ENCODE measurements at places on chromosomes 12 and 14.

- DNase-seq: no peak
Observed at GRCh38 chr12:93059925-93060665, 131.0 kb upstream of the EEA1 start.

GRCh38 chr14:64278458-64278857, 15.7 kb downstream of the ESR2 start:
- no peak for DNase-seq

- DNase-seq: no peak
Observed at GRCh38 chr12:66375560-66375959, 73.3 kb downstream of the HELB start.

DNA sequence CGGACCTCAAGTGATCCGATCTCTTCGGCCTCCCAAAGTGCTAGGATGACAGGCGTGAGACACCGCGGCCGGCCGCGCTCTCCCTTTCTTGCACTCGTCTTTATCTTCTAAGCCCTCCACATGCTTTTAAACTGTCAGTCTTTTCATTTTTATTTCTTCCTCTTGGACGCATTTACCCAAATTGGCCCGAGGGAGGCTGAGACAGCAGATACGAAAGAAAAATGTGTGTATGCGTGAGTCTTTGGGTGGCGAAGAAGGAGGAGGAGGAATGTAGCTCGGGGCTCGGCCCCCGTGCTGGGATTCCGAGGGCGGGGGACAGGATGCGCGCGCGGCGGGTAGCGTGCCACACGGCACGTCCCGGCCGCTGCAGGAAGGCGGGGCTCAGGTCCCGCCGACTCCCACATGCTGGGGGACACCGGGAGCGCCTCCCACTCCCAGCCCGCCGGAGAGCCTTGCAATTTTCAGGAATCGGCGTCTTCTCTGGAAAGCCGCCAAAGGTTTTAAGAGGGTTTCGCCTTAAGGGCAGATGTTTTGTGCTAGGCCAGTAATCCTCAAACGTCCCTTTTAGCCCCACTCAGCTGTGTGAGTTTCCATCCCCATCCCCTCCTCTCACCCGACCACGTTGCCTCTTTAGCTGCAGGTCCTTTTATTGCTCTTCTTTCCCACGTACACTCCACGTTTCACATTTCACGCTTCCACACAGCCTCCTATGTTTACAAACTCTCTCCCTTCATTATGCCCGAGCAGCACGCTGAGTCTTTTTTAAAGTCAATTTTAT, 34.7 kb upstream of the SLC2A3 start:
- DNase-seq: peak; percentile 98

- DNase-seq: no peak
Observed at GRCh38 chr12:54879150-54879549, 24.8 kb downstream of the MUCL1 start.

GRCh38 chr12:95257541-95257940, 39.9 kb downstream of the VEZT start:
- no peak for DNase-seq

- DNase-seq: no peak
Observed at GRCh38 chr12:78494911-78495310, 369.7 kb upstream of the SYT1 start.

- DNase-seq: no peak
Observed at GRCh38 chr14:33120341-33120740, 181.7 kb downstream of the NPAS3 start.

GRCh38 chr12:69425417-69425816, 44.8 kb upstream of the FRS2 start:
- no peak for DNase-seq

DNA sequence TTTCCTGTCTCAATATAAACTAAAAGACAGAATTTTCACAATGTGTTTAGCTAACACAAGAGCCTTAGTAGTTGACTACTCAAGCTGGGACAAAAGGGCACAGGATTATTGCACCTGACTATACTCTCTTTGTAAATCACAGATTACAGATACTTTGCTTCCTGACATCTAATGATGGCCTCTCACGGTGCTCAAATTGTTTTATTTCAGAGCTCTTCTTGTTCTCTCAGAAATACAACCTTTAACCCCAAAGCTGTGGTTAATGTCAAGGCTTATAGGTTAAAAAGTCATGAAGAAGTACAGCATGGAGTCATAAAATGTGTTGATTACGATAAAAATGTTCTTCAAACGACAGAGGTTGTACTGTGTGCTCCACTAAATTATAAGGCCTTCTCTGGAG, 89.9 kb upstream of the CPNE8 start:
- no peak for DNase-seq

DNA sequence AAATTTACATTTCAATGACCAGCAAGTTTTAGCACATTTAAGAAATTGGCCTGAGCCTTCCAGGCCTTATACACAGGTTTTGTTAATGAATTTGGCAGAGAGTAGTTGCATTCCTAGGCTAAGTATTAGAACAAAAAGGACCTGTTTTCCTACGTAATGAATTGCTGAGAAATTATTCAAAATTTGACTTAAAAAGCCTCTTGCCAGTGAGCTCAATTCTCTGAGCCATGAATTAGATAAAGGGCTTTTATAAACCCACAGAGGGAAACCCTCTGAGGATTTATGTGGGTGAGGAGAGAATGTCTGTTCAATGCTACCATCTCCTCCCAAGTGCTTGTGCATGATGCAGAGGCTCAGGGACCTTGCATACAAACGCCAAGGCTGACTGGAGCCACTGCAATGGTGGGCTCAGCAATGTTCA, 94.5 kb upstream of the PELI2 start:
- DNase-seq: no peak

DNA sequence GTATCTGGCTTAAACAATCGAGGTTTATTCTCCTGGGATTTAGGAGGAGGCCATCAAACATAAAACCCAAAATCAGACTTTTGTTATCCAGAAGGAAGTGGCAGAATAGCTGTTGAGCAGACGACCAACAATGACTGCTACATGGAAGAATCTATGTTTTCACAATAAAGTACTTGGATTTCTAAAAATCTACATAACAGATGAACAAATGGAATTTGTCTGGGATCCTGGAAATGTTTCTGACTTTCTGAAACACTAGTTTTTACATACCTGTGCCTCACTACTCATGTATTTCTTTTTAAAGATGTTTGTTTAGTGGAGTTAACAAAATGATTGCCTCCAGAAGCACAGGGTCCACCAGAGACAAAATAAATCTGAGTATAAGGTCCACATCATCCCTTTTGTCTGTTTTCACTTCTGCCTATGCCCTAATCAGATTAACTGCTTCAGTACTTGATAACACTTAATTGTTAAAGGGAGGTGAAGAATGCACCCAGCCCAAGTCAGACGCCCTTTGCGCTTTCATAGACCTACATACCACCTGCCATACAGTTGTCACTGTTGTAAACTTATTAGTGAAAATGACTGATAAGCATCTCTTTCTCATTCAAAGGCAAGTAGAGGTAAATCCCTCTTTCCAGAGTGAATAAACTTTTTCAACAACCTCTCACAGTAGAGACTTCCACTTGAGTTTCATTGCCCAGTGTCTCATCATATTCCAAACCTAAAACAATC, 164.6 kb downstream of the EGLN3 start:
- DNase-seq: no peak

GRCh38 chr14:32202491-32202997, 525 bp downstream of the RNU6-8 start:
- DNase-seq: no peak

GRCh38 chr12:28558250-28558649, 368.0 kb downstream of the CCDC91 start:
- DNase-seq: no peak

DNA sequence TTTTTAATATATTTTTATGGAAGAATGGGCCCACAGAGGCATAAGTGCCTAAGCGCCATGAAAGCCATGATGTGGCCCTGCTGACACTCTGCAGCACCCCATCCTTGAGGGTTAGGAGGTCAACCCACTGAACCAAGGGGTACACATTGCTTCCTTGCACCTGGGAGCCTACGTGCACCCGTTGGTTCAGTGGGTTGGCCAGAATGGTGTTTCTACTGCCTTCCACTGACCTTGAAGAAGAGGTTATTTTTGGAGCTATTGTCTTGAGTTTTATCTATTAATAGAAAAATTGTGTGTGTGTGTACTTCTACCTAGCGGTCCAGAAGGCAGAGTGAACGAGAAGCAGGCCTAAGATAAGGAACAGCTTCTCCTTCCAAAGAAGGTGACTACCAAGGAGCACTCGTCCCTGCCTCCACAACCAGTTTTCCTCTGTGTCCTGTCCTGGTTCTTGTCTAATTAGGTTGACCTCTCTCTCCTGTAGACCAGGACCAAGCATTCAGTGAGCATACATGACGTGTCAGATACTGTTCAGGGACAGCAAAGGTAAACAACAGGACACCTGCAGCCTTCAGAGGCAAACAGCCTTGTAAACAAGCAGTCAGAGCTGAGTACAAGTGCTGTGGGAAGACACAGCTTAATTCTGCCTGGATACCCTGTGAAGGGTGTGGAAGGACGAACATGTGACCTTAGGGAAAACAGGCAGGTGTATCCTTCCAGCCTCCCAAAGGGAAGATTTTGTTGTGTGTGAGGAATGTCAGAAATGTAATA, 30.4 kb upstream of the PLEK2 start:
- no peak for DNase-seq

- DNase-seq: no peak
Observed at GRCh38 chr14:95516554-95517181, at the start of gene SYNE3. Gene SYNE3 (minus strand): TSS chr14:95516650. CDS start chr14:95475821, 40,829 bp downstream.

- no peak for DNase-seq
Observed at GRCh38 chr12:117890644-117891043, 78.1 kb downstream of the KSR2 start.

DNA sequence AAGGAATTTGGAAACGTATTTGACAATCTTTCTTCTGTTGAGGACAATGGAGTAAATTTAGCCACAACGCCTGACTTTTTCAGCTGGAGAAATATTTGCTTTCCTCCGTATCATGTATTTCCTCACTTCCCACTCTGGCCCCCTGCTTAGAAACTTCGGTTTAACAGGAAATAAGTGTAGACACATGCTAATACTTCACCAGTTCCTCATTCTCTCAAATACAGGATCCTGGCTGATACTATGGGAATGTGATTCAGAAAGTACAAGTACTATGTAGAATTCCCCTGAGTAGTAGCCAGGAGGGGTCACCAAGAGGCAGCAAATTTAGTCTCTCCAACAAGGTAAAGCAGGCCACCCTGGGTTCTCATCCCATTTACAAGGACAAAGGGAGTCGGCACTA, 58.0 kb downstream of the FAR2 start:
- DNase-seq: no peak

- no peak for DNase-seq
Observed at GRCh38 chr14:103708750-103709187, 6.5 kb downstream of the XRCC3 start.

DNA sequence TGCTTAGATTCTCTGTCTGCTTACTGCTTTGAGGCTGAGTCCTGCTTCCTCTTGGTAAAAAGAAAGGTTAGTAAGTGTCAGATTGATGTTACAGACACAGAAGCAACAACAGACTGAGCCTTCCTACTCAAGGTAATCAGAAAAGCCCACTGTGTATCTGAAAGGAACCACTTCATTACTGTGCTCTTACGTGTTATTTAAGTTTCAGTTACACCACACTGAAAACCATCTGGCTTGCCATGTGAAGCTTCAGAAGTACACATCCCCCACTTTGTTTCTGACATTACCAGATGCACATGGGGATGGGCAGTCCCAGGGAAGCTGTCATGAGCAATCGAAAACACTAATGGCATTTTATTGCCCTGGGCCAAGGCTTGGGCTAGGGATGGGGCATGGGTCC, 1290.1 kb downstream of the AACS start:
- DNase-seq: no peak

DNA sequence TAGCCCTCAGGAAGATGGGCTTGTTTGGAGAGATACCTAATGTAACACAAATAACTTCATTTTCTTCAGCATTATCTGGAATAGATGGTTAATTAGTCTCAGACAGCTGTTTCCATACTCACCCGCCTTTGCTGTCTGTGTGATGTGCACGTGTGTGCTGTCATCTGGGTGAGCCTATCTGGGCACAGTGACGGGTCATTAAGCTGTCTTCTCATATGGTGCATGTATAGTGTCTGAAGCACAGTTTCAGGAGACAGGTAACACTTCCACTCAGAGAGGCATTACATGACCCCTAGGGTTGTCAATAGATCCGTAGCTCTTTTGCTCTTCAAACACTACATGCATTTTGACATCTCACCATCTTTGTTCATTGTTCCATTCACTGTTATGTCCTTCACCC, 493.3 kb downstream of the APAF1 start:
- no peak for DNase-seq

- DNase-seq: no peak
Observed at GRCh38 chr14:101925152-101925551, 39.2 kb upstream of the DYNC1H1 start.

GRCh38 chr12:124774462-124775167, 89.0 kb downstream of the SCARB1 start:
- DNase-seq: no peak

GRCh38 chr14:55850825-55851241, 267.4 kb upstream of the PELI2 start:
- DNase-seq: peak; percentile 51

- no peak for DNase-seq
Observed at GRCh38 chr12:22722081-22722480, 97.1 kb downstream of the ETNK1 start.

DNA sequence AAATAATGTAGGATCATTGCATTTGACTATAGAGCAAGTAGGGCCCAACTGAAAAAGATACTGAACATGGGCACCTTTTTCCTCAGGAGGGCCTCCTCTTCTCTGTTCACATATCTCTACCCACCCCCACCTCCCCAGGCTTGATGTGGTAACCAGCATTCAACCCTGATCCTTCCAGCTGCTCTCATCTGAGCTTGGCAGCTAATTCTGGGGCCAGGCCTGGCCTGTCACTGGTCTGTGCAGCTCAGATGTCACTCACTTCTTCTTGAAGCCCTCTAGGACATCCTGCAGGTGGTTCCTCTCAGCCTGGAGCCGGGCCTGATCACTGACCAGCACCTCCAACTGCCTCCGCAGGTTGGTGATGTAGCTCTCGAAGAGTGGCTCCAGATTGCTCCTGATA, 2.1 kb downstream of the KRT84 start:
- DNase-seq: no peak

DNA sequence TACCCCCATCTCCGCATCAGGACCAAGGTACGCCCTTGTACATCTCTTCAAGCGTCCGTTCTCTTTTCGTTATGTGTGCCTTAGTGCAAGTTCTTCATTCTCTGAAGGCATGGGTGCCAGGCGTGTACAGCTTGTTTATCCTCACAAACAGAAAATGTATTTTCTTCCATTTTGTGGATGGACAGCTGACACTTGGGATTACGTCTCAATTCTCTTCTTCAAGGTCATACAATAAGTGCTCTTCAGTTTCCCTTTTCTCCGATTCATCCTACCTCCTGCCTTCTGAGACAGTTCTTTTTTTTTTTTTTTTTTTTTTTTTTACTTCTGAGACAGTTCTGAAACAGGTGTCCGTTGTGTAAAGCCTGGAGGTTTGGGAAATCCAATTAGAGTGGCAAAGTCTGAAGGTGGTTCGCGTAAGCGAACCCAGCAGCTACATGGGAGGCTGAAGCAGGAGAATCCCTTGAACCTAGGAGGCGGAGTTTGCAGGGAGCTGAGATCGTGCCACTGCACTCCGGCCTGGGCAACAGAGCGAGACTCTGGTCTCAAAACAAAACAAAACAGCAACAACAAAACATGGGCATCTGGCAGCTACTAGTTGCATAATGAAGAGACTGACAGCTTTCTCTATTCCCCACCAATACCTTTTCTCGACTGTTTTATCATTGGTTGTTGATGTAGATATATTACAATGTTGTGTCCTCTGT, 734 bp downstream of the COX6A1 start:
- DNase-seq: no peak

- no peak for DNase-seq
Observed at GRCh38 chr14:50647753-50648152, 20.4 kb downstream of the SAV1 start.

GRCh38 chr14:88064841-88065240, 59.9 kb downstream of the GPR65 start:
- DNase-seq: no peak

GRCh38 chr12:112347581-112347982, 34.6 kb downstream of the HECTD4 start:
- DNase-seq: no peak
